ENCODE measurements at places on chromosomes 11 and 22.

GRCh38 chr11:16034074-16034473, 322.3 kb downstream of the SOX6 start:
- DNase-seq: no peak

DNA sequence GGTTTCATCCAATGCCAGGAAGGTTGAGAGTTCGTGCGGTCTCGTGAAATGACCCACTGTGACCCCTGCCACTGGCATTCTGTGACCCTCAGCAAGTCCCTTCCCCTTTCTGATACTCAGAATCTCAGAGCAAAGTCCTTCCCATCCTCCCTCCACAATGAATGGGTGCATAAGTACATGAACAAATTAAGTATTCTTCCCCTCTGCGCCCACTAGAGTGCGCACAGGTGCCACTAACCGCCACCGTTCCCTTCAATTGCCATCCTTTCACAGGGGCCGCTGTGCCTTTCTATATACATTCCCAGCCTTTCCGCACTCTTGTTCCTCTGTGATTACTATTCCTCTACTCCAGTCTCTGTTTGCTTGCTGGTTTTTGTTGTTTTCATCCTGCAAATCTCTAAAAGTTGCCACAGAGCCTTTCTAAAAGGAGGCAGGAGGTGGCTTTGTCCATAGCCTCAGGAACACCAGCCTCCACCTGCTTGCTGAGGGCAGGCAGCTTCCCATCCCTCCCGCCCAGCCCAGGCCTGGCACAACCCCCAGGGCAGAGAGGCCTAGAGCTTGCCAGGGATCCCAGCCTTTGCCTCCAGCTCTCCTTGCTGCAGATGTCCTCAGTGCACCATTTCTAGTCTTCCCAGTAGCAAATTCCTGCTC, 6.7 kb upstream of the AP1B1 start:
- peak; percentile 48 for DNase-seq

DNA sequence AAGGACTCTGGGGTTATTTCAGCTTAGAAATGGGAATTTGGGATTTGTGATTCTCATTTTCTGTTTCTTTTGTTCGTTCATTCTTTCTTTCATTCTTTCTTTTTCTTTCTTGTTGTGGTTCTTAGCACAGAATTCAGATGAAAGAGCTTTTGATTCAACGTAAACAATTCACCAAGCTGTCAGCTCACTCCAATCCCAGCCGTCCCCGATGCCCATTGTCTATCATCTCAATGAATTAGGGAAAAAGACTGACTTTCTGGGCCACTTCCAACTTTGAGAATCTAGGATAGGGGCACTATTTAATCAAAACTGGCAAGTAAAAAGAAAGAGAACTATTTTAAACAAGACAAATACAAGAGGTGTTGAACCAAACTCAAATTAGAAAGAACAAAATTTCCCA, 25.1 kb upstream of the TMA7B start:
- no peak for DNase-seq

- no peak for DNase-seq
Observed at GRCh38 chr22:36926721-36927435, 13.4 kb downstream of the CSF2RB start.

DNA sequence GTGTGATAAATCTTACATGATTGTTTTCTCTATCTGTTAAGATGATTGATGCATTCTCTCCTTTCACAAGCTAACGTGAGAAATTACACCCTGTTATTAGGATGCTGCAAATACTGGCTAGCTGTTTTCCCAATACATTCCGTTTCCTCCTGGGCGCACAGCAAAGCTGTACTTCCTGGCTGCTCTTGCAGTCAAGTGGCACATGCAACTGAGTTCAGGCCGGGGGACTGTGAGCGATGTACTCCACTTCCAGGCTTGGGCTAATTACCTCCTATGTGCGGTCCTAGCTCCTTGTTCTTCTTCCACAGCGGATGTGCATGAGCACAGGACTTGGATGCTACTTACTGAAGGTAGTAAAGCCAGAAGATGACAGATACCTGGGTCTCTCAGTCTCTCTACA, 234.9 kb upstream of the SESN3 start:
- DNase-seq: no peak

- no peak for DNase-seq
Observed at GRCh38 chr22:47143249-47143938, 380.9 kb downstream of the TBC1D22A start.

DNA sequence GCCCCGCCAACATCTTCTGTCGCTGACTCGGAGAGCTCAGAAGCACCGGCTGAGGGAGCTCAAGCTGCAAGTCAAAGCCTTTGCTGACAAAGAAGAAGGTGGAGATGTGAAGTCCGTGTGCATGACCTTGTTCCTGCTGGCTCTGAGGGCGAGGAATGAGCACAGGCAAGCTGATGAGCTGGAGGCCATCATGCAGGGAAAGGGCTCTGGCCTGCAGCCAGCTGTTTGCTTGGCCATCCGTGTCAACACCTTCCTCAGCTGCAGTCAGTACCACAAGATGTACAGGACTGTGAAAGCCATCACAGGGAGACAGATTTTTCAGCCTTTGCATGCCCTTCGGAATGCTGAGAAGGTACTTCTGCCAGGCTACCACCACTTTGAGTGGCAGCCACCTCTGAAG, 6.7 kb downstream of the RAG1 start:
- no peak for DNase-seq

- no peak for DNase-seq
Observed at GRCh38 chr11:2535673-2536439, 91.0 kb downstream of the KCNQ1 start.

GRCh38 chr11:86664930-86665329, 7.5 kb downstream of the ME3 start:
- no peak for DNase-seq

DNA sequence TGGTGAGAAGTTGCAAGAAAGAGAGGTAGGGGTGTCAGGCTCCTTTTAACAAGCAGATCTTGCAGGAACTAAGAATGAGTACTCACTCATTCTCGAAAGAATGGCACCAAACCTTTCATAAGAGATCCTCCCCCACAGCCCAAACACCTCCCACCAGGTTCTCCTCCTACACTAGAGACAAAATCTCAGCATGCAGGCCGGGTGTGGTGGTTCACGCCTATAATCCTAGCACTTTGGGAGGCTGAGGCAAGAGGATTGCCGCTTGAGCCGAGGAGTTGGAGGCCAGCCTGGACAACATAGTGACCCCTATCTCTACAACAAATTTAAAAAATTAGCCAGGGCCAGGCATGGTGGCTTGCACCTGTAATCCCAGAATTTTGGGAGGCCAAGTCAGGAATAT, 11.1 kb downstream of the GRAMD1B start:
- DNase-seq: no peak

GRCh38 chr11:279040-279965, 1.1 kb downstream of the NLRP6 start:
- no peak for DNase-seq

DNA sequence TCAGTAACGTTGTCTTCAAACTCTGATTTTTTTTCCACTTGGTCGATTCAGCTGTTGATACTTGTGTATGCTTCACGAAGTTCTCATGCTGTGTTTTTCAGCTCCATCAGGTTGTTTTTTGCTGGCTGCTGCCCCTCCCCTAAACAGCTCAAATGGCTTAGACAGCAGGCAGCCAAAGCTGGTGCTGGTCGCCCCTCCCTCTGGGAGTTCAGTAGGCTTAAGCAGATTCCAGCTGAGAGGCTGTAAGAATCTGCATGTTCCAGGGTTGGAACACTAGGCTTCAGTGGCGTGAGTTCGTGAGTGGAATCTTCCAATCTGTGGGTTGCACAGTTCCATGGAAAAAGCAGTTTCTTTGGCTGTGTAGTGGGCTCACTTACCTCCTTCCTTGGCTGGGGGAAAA, 10.3 kb upstream of the FIBIN start:
- DNase-seq: no peak

DNA sequence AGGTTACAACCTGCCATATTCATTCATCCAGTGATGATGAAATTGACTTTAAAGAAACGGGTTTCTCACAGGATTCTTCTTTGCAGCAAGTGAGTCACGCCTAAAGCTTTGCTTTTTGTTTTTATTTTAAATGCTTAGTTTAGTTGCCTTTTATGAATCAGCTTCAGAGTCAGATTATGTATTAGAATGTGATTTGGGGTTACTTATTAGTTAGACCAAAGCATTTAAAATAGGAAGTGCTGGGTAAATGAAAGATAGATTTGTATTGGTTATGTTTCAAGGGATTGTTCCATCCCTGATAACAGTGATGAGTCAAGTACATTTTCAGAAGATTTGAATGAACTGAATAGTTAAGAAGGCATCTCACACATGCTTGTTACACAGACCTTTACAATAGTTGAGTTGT, 101.3 kb upstream of the GAL start:
- no peak for DNase-seq

DNA sequence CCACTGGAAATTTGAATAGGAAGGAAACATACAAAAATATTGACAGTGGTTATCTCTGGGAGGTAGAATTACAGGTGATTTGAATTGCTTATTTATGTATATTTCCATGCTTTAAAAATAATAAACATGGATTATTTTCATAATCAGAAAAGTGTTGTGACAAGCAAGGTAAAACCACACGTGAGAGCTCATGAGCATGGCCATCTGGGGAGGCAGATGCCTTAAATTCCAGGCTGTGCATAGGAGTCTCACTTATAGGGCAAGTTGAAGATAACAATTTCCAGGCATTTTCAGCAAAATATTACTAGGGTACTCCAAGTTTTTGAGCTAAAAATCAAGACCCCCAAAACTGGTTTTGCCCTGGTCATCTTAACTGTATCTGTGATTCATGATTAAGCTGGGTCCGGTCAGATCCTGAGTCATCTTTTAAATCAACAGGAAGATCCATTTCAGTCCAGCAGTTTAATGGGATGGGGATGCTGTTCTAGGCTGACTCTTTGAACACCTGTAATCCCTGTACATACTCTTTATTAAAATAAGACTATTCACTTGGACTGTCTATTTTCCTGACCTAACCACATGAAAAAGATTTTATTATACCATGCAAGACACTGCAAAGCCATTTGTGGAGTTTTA, 115.8 kb upstream of the NARS2 start:
- DNase-seq: no peak

DNA sequence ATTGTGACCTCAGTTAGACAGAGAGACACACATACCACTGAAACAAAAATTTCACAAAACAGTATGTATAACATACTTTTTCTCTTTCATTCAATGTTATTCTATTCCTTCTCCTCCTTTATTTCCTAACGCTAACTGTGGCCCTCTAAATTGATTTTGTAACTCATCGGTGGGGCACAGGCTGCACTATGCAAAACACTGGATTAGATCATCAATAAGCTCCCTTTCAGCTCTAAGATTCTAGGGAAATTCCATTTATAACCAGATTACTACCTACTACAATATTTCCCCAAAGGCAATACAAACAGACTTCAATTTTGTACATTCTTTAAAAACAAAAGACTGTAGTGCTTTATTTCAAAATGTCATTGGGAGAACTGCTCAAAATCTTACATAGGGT, 6.1 kb downstream of the FJX1 start:
- DNase-seq: no peak

DNA sequence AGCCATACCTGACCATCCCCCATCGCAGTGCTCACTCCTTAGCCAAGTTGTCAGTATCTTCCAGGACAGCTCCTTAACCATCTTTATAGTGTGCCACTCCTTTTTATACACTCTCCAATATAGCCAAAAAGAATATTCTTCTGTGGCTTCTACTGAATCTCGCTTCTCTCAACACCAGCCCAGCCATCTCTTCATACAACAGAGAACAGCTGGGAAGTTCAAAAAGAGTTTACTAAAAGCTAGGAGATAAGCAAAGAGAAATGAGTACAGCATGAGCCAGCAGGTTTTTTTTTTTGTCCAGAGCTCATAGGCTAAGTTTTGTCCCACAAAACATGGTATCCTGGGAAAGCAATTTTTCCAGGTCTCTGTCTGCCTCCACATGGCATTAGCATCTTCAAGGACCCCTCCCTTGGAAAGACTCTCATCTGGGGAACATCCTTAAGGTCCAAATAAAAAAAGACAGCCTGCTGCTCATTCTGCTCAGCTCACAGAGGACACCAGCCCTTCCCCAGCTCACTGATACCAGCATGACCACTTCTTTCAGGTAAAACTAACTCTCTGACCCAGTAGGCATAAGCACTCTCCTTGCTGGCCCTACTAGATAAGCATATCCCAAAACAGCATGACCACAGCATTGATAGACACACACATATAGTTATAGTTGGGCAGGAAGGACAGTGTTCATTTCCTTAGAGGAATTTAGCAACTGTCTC, 48.8 kb upstream of the YWHAH start:
- DNase-seq: no peak

DNA sequence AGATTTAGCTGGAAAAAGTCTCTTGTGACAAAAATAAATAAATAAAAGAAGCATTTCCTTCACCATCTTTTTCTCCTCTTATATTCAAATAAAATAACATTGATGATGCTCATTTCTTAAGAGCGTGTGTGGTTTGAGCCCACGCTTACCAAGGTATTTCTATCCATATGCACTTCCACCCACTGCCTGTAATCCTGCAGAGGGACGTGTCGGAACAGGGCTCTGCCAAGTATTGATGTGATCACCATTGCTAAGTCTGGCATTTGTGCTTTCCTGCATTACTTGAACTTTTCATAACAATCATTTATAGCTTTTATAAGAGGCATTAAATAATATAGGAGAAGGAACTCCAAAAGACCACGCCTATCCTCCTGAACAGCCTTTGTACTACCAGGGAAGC, 107.6 kb downstream of the SHANK2 start:
- no peak for DNase-seq

GRCh38 chr11:100824041-100824809, 137.1 kb downstream of the ARHGAP42 start:
- DNase-seq: no peak

DNA sequence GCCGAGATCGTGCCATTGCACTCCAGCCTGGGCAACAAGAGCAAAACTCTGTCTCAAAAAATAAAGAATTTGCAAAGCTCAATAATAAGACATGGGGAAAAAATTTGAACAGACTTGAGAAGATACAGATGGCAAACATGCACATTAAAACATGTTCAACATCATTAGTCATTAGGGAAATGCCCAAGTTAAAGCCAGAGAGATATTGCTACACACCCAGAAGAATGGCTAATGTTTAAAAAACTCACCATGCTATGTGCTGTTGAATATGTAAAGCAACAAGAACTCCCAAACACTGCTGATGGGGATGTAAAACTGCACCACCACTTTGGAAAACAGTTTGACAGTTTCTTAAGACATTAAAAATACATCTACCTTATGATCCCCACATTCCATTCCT, 12.6 kb downstream of the LRRC75B start:
- DNase-seq: no peak

- no peak for DNase-seq
Observed at GRCh38 chr11:130606178-130606577, 157.7 kb downstream of the ADAMTS15 start.

GRCh38 chr11:85664615-85665481, at the start of gene CREBZF:
Gene CREBZF, minus strand, starts transcription at chr11:85665129. Its CDS starts 254 bp downstream, at chr11:85664875.
- peak; percentile 93 for DNase-seq
